ENCODE measurements at places on chromosomes 2 and 18.

- DNase-seq: no peak
Measured at GRCh38 chr2:196846295-196846694, 37.1 kb upstream of the C2orf66 start.

- no peak for DNase-seq
Measured at GRCh38 chr18:23540867-23541266, 37.6 kb downstream of the RMC1 start.

DNA sequence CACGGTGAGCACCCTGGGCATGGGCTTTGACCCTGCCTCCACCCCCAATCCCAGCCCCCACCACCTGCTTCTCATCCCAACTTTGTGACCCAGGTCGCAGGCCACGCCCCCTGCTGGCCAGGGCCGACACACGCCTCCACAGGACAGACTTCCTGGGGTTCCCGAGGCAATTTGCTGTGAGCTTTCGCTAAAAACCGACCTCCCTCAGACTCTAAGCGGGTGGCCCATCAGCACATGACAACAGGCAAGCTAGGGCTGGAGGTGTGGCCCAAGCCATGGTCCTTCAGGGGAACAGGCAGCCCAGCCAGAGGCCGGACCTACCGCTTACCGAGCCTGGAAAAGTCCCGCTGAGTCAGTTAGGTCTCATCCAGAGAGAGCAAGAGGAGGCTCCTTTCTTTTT is 31.9 kb downstream of the C1QL2 start:
- no peak for DNase-seq

- DNase-seq: no peak
Measured at GRCh38 chr2:117786520-117786919, 28.0 kb upstream of the DDX18 start.

DNA sequence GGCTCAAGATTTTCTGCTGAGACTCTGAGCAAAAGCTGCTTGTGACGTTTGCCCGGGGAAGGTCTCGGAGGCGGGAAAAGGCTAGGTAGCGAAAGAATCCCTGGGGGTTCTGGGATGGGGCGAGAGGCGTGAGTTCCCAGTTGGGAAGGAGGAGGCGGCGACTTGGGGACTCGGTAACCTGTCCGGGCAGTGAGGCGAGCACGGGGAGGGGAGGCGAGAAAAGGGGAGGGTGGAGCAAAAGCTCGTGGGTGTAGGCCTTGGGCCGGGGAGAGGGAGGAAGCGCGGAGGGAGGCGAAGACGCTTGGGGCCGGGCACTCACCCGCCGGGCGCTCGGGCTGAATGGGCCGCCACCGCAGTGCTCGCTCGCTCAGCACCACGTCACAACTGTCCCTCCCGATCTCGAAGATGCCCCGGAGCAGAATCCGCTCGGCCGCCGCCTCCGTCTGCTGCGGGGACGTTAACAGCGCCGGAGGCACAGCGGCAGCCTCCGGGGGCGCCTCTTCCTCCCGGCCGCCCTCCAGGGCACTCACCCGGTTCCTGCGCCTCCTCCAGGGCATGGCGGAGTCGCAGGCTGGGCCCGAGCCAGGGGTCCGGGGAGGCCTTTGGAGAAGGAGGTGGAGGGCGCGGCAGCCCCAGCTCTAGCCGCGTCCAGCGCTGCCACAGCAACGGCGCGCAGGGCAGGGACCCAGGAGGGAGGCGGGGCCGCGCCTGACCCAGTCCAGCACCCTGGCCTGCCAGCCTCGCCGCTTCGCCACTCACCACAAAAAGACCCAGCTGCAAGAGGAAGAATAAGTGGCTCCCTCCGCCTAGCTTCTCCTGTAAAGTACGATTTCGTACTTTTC is at the start of gene CERKL:
Gene CERKL (minus strand): TSS at position 656 of the 842 bp plus-strand sequence. CDS start 99 bp downstream, at position 557.
- peak; percentile 17 for DNase-seq

DNA sequence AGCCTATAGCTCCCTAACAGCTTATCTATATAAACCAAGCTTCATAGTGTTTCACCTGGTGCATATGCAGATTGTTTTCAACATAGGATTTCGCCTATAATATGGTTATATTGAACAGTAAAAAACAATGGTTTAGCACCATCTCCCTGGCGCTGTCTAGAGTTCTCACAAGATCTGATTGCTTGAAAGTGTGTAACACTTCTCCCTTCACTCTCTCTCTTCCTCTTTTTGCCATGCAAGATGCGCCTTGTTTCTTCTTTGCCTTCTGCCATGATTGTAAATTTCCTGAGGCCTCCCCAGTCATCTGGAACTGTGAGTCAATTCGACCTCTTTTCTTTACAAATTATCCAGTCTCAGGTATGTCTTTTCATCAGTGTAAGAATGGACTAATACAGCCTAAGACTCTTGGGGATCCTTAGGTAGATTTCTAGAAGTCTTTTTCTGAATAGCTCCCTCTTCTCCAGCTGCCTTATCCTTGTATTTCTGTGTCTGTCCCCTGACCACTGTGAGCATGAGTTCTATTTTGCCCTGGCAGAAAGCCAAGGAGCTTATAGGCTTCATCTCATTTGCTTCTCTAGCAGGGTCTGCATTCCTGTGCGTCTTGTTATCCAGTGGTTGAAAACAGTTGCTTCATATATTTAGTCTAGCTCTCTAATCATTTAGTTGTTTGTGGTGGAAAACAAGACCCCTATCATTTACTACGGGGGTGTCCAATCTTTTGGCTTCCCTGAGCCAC is 401.6 kb downstream of the GPD2 start:
- no peak for DNase-seq

DNA sequence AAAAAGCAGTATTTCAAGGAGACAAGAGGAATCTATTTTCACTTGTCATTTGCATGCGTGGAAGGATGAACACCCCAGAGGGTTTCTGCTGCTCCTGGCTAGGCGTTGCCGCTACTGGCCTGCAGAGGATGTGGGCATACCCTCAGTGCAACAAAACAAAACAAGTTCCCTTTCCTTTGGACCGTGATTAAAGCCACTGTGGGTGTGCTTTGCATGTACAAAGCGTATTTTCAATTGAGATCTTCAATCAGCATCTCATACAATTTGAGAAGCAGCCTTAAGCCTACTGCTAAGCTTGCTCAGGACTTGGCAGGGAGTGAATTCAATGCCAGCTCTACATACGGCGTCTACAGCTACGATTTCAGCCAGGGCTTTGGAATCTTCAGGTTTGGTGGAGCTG is 298.4 kb downstream of the LPIN1 start:
- no peak for DNase-seq

- DNase-seq: no peak
Measured at GRCh38 chr2:196681510-196681909, 42.0 kb downstream of the CCDC150 start.

- no peak for DNase-seq
Measured at GRCh38 chr2:16633621-16634430, 31.8 kb downstream of the CYRIA start.

- no peak for DNase-seq
Measured at GRCh38 chr18:26504831-26505230, 43.5 kb downstream of the KCTD1 start.

- no peak for DNase-seq
Measured at GRCh38 chr2:154696810-154697417, 1.6 kb upstream of the KCNJ3 start.

DNA sequence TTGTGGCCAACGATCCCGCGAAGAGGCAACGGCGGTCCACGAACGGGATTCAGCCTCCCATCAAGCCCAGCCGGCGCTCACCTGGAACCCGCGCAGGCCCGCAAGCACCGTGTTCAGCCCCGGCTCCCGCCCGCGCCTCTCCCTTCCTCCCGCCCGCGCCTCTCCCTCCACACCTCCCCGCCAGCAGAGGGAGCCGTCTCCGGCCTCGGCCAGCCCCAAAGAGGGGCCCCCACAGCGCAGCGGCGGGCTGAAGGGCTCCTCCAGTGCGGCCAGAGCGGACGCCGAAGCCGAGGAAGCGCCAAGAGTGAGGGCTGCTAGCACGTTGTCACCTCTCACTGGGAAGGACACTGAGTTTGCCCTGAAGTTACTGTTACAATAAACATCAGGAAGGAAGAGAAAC is 55.3 kb upstream of the LAPTM4A start:
- DNase-seq: peak; percentile 31

DNA sequence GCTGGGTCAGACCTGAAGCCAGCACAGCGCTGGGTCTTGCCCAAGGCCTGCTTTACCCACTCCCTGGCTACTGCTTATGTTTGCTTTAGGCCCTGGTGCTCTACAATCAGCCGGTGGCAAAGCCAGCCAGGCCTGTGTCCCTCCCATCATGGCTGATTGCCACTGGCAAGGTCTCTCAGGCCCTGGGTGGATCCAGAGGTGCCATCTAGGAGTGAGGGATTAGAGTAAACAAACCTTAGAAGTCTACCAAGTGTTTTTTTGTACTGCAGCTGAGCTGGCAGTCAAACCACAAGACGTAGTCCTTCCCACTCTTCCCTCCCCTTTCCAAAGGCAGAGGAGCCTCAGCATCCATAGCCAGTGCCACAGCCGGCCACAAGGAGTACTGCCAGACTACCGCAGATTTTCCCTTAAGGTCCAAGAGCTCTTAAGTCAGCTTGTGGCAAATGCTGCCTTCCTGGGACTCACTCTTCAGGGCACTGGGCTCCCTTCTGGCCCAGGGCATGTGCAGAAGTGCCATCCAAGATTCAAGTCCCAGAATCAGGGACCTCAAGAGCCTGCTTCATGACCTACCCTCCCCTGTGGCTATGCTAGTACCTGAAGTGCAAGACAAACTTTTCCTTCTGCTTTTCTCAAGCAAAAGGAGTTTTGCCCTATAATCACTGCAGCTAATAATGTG is 20.0 kb downstream of the IL1RL2 start:
- no peak for DNase-seq

DNA sequence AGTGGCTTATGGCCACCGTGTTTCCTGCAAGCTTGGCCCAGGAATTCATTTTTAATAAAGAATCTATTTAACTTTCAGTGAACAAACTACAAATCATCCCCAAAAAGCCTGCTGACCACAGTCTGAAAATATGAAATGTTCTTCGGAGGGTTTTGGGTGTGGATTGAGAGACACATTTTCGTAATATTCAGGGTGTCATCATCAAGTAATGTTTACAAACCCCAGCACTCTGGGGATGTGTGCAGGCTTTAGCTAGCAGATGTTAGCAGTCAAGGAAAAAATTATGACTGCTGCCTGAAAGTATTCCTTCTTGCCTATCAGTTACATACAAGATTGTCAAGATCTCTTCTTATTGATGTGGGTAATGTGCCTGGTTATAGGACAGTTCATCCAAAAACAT is 143.9 kb upstream of the FN1 start:
- no peak for DNase-seq

- no peak for DNase-seq
Measured at GRCh38 chr2:79982445-79982844, 322.1 kb downstream of the LRRTM1 start.

DNA sequence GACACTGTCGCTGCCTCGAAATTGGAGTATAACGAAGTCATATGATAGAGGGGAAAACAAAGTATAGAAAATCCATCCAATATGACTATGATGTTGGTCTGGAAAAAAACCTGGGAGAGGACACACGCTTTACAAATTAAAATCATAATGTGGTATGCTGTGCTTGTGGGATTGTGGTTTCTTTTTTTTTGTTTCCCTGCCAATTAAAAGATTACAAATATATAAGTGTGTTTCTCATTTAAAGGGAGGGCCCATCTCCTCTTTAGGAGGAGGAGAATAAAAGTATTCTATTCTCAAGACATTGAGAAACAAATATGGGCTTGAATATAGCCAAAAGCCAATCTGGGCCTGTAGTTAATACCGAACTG is 86.6 kb downstream of the EPHA4 start:
- no peak for DNase-seq

GRCh38 chr2:224722250-224722649 is 6.1 kb upstream of the CCDC195 start:
- DNase-seq: no peak

DNA sequence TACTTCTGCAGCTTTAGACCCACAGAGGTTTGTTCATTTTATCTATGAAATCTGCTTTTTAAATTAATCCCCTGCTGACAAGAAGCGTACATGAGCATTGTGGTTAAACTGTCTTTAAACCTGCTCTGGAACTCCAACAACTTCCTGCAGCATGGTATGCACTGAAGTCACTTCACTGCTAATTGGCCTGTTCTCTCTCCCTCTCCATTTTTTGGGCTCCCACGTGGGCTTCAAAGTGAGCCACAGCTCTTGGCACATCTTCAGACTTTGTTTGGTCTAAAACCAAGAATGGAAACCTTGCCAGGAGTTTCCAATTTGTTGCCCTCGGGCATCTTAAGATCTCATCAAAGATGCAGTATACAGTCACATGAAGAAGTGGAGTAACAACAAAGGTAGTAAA is 311.4 kb downstream of the LRRTM1 start:
- DNase-seq: no peak

DNA sequence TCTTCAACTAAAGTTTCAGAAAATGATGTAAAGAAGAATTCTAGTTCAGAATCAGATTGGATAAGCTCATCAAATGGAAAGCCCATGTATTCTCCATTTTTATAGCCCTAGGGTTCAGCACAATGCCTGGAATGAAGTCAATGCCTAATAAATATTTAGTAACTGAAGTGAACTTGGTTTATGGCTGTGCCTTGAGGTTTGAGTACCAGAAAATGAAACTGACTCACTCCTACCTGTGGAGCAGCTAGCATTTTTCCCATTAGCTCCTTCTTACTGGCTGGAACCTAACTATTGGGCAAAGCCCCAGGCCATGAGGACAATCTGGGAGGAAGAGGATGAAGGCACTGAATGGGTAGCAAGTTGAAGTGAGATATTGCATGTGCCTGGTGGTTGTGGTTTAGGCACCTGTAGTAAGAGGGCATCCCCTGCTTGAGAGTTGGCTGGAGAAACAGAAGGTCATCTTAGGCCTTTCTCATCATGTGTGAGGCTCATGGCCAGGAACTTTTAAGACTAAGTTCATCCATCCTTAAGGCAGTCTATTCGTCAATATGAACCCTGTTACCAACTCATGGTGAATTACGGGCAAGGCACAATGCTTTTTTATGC is 85.0 kb upstream of the LYPD1 start:
- DNase-seq: no peak

GRCh38 chr2:215425021-215425782 is 10.7 kb downstream of the FN1 start:
- no peak for DNase-seq

DNA sequence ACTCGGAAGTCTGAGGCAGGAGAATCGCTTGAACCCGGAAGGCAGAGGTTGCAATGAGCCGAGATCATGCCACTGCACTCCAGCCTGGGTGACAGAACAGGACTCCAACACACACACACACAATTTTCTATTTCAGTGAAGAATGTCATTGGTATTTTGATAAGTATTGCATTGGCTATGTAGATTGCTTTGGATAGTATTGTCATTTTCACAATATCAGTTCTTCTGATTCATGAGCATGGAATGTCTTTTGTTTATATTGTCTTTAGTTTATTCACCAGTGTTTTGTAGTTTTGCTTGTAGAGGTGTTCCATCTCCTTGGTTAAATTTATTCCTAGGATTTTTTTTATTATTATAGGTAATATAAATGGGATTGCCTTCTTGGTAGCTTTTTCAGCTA is 693.4 kb upstream of the SYT4 start:
- DNase-seq: no peak

DNA sequence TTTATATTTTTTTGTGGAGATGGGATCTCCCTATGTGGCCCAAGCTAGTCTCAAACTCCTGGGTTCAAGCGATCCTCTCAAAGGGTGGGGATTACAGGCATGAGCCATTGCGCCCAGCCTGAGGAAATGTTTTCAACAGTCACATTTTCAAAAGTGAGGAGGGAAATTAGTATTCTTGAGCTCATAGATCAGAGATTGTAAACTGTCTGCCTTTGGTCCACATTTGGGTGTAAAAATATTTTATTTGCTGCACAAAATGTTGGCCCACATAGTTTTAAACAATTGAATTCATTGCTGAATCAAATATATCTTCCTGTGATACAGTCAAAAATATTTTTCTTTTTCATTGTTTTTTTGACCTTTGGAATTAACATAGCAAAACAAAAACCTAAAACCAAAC is 48.6 kb downstream of the NOP58 start:
- DNase-seq: no peak

Data from psoas muscle (tissue), 8 donors.